ENCODE measurements at places on chromosomes 12 and 14.

DNA sequence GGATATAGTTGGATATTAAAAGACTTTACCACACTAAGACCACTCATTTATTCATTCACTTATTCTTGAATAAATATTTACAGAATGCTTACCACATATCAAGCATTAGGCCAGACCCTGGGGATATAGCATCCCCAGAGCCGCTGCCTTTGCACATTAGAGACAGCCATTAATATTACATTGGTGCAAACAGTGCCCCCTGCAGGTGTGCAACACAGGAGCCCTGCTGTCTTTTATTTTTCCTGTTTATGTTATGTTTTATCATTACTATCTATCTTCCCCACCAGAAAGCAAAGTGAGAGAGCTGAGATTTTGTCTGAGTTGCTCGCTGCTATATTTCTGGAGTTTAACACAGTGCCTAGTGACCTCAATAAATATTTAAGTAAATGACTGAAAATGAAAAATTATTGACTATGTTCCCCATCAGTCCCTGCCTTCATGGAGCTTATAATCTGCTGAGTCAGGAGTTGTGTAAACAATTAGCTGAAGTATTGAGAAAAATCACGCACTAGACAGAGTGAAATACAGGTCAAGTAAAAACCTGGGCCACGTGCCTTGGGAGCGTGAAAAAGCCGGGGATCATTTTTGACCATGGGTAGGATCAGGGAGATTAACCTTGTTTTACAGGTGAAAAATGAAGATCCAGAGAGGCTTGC is 301.6 kb downstream of the PCNX1 start:
- no peak for DNase-seq

DNA sequence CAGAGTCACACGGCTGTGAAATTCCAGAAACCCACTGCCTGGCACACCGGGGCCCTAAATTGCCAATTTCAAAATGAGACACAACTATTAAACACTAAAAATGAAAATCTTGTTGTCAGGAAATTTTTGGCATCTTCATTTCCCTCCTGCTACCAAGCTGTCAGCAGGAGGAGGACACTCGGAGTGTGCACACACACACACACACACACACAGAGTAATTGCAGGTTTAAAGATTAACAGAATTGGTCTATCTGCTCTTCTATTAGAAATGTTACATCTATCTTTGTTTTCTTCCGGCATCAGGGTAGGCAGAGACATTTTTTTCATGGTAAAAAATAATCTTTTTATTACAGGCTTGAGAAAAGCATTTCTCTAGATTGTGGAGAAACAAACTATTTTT is 314.2 kb downstream of the EGLN3 start:
- DNase-seq, result no peak

GRCh38 chr12:13030541-13031291 is 13.5 kb upstream of the FAM234B start:
- no peak for DNase-seq

DNA sequence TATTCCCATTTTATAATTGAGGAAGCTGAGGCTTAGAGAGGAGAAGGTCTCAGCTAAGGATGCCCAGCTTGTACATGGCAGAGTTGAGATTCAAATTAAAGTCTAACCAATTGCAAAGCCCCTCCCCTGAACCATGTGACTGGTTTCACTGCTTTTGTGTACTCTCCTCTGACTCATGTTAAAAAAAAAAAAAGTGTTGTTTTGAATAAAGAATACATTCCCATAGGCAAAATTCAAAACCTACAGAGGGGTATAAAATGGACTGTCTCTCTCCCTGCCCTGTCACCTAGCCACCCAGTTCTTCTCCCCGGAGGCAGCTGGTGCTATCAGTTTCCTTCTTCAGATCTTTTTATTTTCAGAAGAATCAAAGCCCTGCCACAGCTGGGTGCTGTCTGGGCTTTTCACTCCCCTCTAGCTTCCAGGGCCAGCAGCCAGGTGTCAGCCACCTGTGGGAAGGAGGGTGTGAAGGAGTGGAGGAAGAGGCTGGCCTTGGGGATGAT is 5.4 kb downstream of the PSMD9 start:
- peak; percentile 74 for DNase-seq

DNA sequence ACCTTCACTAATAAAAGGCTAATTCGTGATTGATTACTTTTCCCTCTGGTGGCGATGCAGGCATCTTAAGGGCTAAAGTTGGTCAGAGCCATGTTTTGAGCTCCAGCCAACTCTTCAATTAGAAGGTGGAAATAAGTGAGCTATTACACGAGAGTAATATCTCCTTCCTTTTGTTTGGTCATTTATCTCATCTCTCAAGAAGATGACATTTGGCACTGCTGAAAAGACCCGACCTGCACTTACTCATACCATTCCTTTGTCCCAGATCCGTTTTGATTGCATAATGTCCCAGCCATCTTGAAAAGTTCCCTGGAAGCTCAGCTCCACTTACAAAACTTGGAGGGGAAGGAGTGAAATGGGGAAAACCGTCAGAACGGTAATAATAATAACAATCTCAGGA is 316.2 kb downstream of the VRK1 start:
- DNase-seq, result no peak

DNA sequence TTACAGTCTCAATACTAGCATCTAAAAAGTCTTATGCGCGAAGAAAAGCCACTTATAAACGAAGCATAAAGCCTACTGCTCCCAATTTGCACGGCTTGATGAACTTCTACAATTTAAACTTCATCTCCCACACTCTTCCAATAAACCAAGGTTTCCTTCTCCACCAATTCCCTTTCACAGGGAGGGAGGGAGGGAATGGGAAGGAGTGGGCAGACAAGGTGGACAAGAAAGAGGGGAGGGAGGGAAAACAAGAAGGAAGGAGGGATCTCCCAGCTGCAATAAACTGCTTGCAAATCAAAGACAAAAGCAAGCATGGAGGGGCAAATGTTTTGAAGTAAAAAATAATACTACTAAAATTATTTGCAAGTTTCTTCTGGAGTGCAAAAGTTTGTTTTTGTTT is 64.5 kb downstream of the MED13L start:
- DNase-seq, result no peak

All from COLO829 (cell line).